ENCODE measurements at places on chromosomes 6 and 20. TPM values are rescaled to one million over a fixed set of nuclear protein-coding genes. Genes with fewer than 3 reads are reported as not detected.

DNA sequence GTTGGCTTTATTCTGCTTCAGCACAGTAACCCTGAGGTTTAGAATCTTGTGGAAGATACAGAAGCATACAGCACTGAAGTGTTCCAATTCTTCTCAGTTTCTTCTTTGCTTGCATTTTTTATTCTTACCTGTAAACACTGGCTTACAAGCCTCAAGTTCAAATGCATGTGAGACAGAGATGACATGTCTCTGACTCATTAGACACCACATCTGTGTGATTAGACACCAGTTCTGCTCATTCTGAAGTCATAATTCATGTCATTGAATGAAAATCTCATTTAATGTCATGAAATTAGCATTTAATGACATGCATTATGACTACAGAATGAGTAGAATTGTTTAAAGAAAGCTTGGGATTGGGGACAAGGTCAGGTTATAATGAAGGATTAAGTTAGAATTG lies 5.8 kb downstream of the GZF1 start:
- peaks cover 38% of the 10 kb centered on the region for H3K36me3 ChIP-seq
- H3K27ac ChIP-seq: peak overlapping the region; percentile 1
- no peaks in the 10 kb centered on the region for H3K27me3 ChIP-seq
- no peak for DNase-seq
- no peak overlapping the region for H3K4me3 ChIP-seq

DNA sequence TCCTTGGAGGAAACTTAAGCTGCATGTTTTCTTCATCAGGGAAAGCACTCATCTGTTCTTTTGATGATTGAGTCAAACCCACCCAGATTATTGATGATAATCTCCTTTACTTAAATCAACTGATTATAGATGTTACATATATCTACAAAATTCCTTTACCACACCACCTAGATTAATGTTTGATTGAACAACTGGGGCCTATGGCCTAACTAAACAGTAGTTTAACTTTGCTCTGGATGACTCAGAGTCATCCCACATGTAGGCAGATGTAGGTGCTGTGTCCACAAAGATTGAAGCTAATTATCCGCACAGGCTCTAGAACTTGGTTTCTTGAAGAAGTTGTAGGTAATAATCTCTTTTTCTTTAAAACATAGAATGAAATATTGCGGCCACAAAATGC lies 42.2 kb downstream of the PKIB start:
- H3K4me3 ChIP-seq: no peak overlapping the region
- no peaks in the 10 kb centered on the region for H3K27me3 ChIP-seq
- H3K36me3 ChIP-seq: no peaks in the 10 kb centered on the region

DNA sequence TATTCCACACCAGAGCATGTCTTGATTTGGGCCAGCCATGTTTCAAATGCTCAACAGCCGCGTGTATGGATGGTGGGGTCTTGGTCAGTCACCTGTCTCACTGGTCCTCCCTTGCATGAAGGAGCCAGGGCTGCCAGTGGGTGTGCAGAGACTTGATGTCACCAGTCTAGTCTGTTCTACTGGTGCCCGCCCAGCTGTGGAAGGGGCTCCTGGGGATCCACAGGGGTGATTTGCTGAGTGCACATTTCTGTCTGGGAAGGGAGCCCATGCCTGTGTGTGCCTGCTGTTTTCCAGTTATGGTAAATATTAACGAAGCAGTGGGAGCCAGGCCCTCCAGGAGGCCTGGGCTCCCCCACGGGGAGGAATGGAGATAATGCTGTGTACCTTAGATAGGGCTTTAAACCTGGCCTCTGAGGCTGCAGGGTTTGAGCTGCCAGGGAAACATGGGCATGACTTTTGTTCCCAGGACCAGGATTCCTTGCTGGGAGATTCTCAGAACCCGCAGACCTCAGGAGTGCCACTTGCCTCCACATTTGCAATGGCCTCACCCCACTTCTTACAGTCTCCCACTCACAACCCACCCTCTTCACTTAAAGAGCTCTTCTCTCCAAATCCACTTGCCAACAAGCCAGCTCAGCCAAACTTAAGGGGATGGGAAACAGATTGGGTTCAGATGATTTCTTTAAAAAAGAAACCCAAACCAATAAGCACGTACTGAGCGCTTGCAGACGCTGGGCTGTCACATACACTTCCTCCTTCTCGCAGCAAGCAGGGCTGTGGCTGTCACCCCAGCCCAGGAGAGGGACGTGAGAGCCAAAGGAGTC lies 54.1 kb downstream of the VEGFA start:
- no peak overlapping the region for H3K27ac ChIP-seq
- H3K4me3 ChIP-seq: no peak overlapping the region
- DNase-seq: no peak
- H3K4me1 ChIP-seq: no peaks in the 10 kb centered on the region
- H3K27me3 ChIP-seq: no peaks in the 10 kb centered on the region
- no peaks in the 10 kb centered on the region for H3K36me3 ChIP-seq

- H3K4me1 ChIP-seq: no peaks in the 10 kb centered on the region
- H3K27me3 ChIP-seq: no peaks in the 10 kb centered on the region
- H3K4me3 ChIP-seq: no peak overlapping the region
- DNase-seq: no peak
- H3K36me3 ChIP-seq: no peaks in the 10 kb centered on the region
These were observed 161.4 kb downstream of the ID4 start for GRCh38 chr6:19998541-19998940.

- DNase-seq: no peak
- H3K4me1 ChIP-seq: no peaks in the 10 kb centered on the region
- no peak overlapping the region for H3K4me3 ChIP-seq
- no peaks in the 10 kb centered on the region for H3K27me3 ChIP-seq
- H3K27ac ChIP-seq: no peak overlapping the region
These were observed 154.1 kb upstream of the MMS22L start for GRCh38 chr6:97437087-97437486.

- no peak overlapping the region for H3K27ac ChIP-seq
- no peaks in the 10 kb centered on the region for H3K27me3 ChIP-seq
- no peaks in the 10 kb centered on the region for H3K4me1 ChIP-seq
- peaks cover 32% of the 10 kb centered on the region for H3K36me3 ChIP-seq
- no peak overlapping the region for H3K4me3 ChIP-seq
These were observed 36.0 kb downstream of the ARFGEF2 start for GRCh38 chr20:48957533-48957932.

GRCh38 chr6:135258970-135259369 lies 77.9 kb downstream of the MYB start:
- H3K36me3 ChIP-seq: no peaks in the 10 kb centered on the region
- H3K4me1 ChIP-seq: no peaks in the 10 kb centered on the region
- no peaks in the 10 kb centered on the region for H3K27me3 ChIP-seq

DNA sequence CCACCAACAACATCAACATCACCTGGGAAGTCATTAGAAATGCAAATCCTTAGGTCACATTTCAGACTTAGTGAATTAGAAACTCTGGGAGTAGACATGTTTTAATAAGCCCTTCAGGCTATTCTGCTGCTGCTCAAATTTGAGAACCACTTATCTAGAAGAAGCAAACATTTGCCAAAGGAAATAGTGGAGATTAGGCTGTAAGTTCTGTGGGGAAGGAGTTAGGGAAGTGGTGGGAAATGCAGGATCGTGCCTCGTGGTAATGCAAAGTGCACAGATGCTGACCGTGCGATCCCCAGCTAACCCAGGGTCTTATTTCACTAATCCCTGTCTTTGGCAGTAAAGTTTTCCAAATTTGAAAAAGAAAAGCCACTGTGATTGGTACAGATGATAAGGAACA lies 328.5 kb downstream of the EPM2A start:
- no peak for DNase-seq
- no peaks in the 10 kb centered on the region for H3K27me3 ChIP-seq
- H3K4me3 ChIP-seq: no peak overlapping the region
- H3K36me3 ChIP-seq: no peaks in the 10 kb centered on the region

GRCh38 chr6:81906709-81907204 lies 154.3 kb upstream of the TENT5A start:
- DNase-seq: no peak
- H3K4me1 ChIP-seq: no peaks in the 10 kb centered on the region
- H3K4me3 ChIP-seq: no peak overlapping the region

DNA sequence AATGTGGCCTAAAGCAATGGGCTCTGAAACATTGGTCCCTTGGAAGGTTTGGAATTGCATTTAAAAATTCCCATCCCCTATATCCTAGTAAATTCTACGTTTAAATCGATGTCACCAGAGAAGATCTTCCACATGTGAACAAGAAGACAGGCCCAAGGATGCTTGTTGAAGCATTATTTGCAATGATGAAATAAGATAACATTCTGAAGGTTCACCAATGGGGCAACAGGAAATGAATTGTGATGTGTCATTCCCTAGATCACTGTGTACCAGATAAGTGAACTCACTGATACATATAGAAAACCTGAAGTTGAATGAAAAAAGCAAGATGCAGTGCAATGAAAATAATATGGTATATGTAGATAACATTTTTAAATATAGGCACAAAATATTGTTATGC lies 464.3 kb upstream of the BTBD3 start:
- H3K27me3 ChIP-seq: no peaks in the 10 kb centered on the region
- H3K4me1 ChIP-seq: no peaks in the 10 kb centered on the region
- H3K4me3 ChIP-seq: no peak overlapping the region
- no peaks in the 10 kb centered on the region for H3K36me3 ChIP-seq
- no peak for DNase-seq

- no peaks in the 10 kb centered on the region for H3K27me3 ChIP-seq
- no peaks in the 10 kb centered on the region for H3K36me3 ChIP-seq
- DNase-seq: no peak
- H3K4me3 ChIP-seq: no peak overlapping the region
- no peaks in the 10 kb centered on the region for H3K4me1 ChIP-seq
- no peak overlapping the region for H3K27ac ChIP-seq
These were observed 384.4 kb downstream of the BMP2 start for GRCh38 chr20:7151676-7152470.

- H3K4me3 ChIP-seq: no peak overlapping the region
- H3K27ac ChIP-seq: no peak overlapping the region
- no peaks in the 10 kb centered on the region for H3K36me3 ChIP-seq
- H3K4me1 ChIP-seq: no peaks in the 10 kb centered on the region
- no peak for DNase-seq
These were observed 489.8 kb upstream of the SOX4 start for GRCh38 chr6:21103626-21104224.

DNA sequence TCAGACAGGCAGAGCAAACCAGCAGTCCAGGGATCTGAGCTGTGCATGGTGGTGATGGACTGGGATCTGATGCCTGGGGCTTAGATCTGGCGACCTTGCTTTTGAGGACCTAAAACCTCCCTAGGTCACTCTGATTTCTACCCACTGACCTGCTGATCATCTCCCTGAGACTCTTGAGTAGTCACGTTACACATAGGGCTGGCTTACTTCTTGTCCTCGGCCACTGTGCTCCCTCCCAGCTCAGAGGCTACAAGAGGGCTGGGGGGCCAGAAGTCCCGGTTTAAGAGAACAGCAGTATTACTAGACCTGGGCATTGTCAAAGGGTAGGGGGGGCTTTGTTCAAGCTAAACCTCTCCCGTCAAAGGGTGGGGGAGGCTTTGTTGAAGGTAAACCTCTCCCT lies 5.5 kb downstream of the DYNLT1 start:
- no peak overlapping the region for H3K4me3 ChIP-seq
- peak overlapping the region; percentile 13 for H3K27ac ChIP-seq
- no peak for DNase-seq

DNA sequence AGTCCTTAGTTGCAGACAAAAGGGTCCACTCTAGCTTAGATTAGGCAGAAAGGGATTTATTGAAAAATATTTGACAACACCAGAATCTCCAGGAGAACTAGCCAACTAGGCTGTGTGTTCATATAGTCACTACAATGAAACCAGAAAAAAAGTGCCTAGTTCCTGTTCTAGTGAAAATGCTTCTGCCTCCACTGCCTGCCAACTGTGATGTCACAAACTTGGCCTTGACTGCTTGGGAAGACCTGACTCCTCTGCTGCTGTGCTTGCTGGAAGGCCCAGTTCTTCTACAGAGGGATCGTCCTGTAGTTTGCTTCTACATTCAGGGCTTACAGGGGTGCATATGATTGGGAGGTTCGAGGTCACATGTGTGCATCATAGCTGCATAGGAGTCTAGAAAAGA lies 40.3 kb upstream of the XRN2 start:
- H3K4me3 ChIP-seq: no peak overlapping the region
- DNase-seq: no peak
- H3K36me3 ChIP-seq: no peaks in the 10 kb centered on the region
- H3K27ac ChIP-seq: no peak overlapping the region
- no peaks in the 10 kb centered on the region for H3K4me1 ChIP-seq
- no peaks in the 10 kb centered on the region for H3K27me3 ChIP-seq

- peak overlapping the region; percentile 62 for H3K4me3 ChIP-seq
- peak overlapping the region; percentile 61 for H3K27ac ChIP-seq
- H3K27me3 ChIP-seq: no peaks in the 10 kb centered on the region
These were observed 5.7 kb downstream of the C20orf204 start for GRCh38 chr20:64041781-64042053.

DNA sequence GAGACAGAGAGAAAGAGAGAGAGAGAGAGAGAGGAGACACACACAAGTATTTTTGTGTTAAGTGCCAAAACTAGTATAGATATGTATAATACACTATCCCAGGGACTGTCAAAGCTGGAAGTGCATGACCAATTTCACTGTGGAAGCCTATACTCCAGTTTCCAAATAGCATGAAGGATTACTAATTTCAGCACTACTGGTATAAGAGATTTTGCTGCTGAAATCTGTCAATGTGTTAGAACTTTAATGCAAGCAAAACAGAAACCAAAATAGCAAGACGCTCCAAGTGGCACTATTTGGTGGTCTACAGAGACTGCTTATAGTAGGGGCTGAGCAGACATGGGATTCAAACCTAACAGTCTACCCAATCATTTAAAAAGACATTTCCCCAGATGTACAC lies 284.8 kb downstream of the BTBD9 start:
- H3K36me3 ChIP-seq: no peaks in the 10 kb centered on the region
- DNase-seq: no peak
- H3K27me3 ChIP-seq: no peaks in the 10 kb centered on the region

DNA sequence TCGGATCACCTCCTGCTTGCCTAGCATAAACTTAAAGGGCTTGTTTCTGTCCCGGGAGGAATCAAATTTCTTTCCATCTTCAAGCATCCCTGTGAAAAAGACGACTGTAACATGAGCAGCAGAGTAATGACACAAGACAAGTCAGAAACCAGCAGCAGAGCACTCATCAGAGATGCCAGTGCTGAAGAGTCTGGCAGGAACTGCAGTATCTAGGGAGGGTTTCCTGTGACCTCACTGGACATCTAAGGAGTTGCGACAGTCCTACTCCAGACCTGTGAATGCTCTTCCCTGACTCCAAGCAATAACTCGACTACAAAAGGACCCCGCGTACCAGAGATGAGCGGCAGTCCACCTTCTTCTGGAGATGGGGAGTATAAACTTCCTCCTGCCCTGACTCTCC lies 17.3 kb downstream of the FKBP1A start:
- DNase-seq: no peak
- no peak overlapping the region for H3K27ac ChIP-seq
- peaks cover 32% of the 10 kb centered on the region for H3K36me3 ChIP-seq
- no peaks in the 10 kb centered on the region for H3K27me3 ChIP-seq
- no peak overlapping the region for H3K4me3 ChIP-seq

- no peak overlapping the region for H3K4me3 ChIP-seq
- no peaks in the 10 kb centered on the region for H3K4me1 ChIP-seq
- DNase-seq: no peak
- H3K27me3 ChIP-seq: peaks cover 7% of the 10 kb centered on the region
These were observed 27.6 kb downstream of the DCDC2 start for GRCh38 chr6:24330137-24330732.

GRCh38 chr20:380763-381580 lies 412 bp downstream of the TRIB3 start:
- peaks cover 8% of the 10 kb centered on the region for H3K4me1 ChIP-seq
- no peaks in the 10 kb centered on the region for H3K27me3 ChIP-seq
- no peaks in the 10 kb centered on the region for H3K36me3 ChIP-seq
- no peak overlapping the region for H3K27ac ChIP-seq

FILIP1 gene
- not detected for total RNA-seq

EPB41L1 gene
- 0.17 TPM for total RNA-seq

PROKR2 gene
- total RNA-seq: not detected

PIGT gene
- total RNA-seq: 84.5 TPM

GRM1 gene
- not detected for total RNA-seq

TFAP2C gene
- total RNA-seq: not detected

RARS2 gene
- total RNA-seq: 39.3 TPM

RIPOR2 gene
- 420 TPM for total RNA-seq

LRRN4 gene
- not detected for total RNA-seq

LY86 gene
- total RNA-seq: 1.5 TPM

BPIFB4 gene
- total RNA-seq: not detected
